NCI-H1048 (cell line): ENCODE measurements at places on chromosomes 12 and 14.

GRCh38 chr14:73896521-73896920 lies 9.9 kb downstream of the ZNF410 start:
- no peak for DNase-seq

DNA sequence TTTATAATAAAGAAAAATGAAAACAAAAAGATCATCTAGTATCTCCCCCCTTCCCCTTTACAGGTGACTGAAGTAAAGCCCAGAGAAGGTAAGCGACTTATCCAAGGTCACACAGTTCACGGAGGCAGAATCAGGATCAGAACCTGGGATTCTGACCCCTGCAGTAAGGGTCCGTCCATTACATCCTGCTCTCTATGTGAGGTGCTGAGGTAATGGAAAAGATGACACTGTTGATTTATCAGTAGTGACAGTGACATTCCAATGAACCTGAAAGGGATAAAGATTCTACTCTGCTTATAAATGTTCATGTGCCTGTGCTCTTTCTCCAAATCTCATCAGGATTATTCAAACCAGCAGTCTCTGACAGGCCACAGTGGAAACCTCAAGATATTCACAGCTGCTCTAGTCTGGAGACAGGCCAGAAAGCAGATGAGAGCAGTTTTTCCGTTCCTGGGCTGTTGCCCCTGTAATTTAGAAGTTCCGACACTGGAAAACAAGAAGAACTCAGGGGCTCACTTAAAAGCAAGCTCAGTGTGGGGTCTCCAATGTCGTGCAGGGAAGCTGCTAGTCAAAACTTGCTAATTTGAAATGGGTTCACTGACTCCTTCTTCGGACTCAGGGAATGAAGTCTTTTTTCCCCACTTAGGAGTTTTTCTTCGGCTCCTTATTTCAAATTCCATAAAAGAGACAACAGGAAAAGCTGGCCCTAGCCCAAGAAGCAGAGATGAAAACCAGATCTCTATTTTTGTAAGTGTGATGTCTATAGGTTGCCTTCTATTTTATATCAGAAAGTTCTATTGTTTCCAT lies 131.8 kb upstream of the EEA1 start:
- DNase-seq, result no peak

DNA sequence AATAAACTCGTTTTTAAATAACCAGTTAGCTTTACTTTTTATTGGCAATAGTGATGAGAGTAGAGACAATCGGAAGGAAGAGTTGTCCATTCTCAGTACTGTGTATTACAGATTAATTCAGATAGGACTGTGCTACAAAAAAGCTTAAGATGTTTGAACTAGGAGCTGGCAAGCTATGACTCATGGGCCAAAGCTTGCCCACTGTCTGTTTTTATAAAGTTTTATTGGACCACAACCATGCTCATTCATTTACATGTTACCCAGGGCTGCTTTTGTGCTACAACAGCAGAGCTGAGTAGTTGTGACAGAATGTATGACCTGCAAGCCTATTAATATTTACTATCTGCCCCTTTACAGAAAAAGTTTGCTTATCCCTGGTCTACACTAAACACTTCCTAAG lies 19.4 kb downstream of the GNS start:
- DNase-seq, result no peak

GRCh38 chr12:125519026-125519651 lies 453.9 kb downstream of the AACS start:
- no peak for DNase-seq

DNA sequence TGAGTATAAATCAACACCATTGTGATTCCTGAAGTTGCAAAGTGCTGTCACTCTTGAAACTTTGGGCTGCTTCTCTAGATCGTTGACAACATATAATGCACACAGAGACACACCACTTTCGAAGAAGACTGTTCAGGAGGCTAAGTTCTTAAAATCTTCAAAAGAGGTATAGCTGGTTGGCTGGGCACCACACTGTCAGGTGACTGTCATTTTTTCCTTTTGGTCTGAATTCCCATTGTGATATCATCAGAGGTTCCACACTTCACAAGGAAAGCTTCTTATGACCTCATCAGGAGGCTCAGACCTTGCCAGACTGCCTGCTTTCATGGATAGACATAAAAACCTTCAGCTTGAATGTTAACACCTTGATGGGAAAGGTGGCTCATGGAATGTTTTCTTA lies at the start of the genes CAPZA3 and PLCZ1:
Gene CAPZA3 (plus strand): TSS at position 301 of the 400 bp plus-strand sequence. CDS start 150 bp downstream, outside the sequence.
Gene PLCZ1 (minus strand): TSS at position 194 of the 400 bp plus-strand sequence. CDS start 641 bp downstream, outside the sequence.
- no peak for DNase-seq

DNA sequence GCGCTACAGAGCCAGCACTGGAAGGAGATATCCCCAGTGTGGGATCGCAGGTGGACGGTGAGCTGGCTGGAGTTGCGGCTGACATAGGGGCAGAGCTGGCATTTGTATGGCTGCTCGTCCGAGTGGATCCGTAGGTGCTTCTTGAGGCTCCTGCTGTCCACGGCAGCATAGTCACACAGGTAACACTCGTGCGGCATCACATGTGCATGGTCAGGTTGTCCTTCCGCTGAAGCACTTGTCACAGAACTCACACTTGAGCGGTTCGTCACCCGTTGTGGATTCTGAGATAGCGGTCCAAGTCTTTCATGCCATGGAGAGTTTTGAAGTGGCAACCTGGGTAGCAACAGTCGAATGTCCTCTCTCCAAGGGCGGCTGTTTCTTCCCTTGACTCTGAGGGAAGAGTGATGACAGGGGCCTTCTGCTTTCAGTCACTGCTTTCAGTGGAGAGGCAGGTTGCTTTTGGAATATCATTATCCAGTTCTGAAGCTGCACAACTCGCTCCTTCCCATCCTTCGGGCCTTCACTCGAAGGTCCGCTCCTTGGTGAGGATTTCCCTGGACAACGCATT lies 37.0 kb upstream of the SAV1 start:
- no peak for DNase-seq
